ENCODE measurements at places on chromosomes 2 and 18.

DNA sequence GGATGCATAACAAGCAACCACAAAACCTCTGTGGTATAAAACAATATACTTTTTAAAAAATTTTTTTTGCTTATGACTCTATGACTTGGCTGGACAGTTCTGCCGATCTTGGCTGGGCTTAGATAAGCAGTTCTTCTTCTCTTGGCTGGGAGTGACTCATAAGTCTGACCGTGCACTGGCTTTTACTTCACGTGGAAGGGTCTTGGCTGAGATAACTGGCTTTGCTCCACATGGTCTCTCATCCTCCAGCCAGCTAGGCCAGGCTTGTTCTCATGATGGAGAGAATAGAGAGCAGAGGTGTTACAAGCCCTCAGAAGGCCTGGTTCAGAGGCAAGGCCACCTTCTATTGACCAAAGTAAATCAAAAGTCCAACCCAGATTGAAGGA lies 178.9 kb upstream of the SERPINE2 start:
- DNase-seq: no peak

GRCh38 chr18:46719388-46719787 lies 37.5 kb downstream of the ST8SIA5 start:
- DNase-seq: no peak

DNA sequence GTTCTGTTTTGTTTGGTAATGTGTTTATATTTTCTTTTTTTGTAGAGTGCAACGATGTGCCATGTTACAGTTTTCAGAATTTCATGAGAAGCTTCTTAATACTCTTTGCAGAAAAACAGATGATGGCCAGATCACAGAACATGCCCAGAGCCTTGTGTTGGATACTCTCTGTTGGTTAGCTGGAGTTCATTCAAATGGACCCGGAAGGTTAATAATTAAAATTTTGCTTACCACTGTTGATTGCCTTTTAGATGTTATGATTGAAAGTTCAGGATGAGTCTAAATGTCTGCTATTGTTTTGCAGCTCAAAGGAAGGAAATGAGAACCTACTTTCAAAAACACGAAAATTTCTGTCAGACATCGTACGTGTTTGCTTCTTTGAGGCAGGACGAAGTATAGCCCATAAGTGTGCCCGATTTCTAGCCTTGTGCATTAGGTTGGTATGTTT lies 85.2 kb downstream of the BIRC6 start:
- no peak for DNase-seq

GRCh38 chr2:150303281-150303680 lies 184.2 kb downstream of the RND3 start:
- no peak for DNase-seq

- no peak for DNase-seq
Measured at GRCh38 chr2:54566896-54567295, 110.8 kb downstream of the SPTBN1 start.

DNA sequence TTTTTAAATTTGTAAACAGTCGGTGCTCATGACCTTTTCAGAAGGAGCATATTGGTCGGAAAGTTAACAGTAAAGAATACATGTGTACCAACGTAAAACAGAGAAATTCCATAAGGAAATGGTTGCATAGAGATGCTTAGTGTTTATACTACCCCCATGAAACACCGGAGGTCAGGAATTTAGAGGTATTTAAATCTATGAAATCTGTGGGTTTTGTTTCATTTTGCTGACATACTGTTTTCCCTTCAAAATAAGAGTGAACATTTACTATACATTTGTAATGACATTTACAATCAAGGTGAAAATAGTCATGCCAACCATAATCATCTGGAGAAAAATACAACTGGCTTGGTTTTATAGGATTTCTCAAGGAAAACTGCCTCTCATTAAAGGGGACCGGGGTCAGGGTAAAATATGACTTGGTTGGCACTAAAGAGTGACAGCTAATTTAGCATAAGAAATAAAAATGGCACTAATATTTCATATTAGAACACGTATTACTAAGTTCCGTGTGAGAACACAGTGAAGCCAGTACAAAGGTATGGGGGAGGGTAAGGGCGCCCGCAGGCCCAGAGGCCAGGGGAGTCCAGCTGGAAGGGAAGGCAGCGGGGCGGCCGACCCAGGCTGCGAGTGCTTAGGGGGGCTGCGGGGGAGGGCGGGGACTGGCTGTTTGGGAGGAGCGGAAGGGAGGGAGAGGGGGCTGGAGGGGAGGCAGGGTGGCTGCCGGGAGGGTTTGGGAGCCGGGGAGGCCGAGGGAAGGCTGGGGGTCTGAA lies 1.1 kb upstream of the RNU4ATAC start:
- peak; percentile 39 for DNase-seq

DNA sequence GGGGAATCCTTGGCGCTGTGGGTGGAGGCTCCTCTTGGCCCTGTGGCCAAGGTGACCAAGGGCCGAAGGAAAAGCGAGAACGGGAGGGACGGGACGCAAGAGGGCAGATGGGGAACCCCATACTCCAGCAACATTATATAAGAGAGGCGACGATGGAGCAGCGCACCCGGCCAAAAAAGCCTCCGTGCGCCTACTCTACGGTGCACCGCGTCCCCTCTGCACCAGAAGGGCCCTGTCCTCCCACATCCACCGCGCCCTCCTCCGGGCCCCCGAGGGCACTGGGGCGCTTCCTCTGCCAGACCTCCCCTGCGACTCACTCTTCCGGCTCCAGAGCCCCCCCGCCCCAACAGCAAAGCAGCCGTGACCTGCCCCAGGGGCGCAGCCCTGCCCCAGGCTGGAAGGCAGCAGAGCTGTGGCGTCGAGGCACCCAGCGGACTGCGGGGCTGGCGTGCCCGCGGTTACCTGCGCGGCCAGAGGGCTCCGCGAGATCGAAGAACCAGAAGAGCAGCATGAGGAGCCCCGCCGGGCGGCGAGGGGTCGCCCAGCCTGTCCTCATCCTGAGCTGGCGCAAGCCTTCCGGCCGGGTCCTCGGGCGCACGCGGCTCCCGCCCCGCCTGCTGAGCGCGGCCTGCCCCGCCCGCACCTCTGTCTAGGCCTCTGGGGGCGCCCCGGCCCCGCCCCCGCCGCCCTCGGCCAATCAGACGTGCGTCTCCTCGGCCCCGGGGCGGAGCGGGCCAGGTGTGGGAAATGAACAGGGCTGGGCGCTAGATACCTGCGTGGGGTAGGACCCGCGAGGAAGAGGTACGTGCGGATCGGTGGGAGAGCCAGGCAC lies 106.3 kb upstream of the CD302 start:
- DNase-seq: peak; percentile 87

GRCh38 chr2:166017208-166017607 lies 63.6 kb upstream of the TTC21B start:
- no peak for DNase-seq

DNA sequence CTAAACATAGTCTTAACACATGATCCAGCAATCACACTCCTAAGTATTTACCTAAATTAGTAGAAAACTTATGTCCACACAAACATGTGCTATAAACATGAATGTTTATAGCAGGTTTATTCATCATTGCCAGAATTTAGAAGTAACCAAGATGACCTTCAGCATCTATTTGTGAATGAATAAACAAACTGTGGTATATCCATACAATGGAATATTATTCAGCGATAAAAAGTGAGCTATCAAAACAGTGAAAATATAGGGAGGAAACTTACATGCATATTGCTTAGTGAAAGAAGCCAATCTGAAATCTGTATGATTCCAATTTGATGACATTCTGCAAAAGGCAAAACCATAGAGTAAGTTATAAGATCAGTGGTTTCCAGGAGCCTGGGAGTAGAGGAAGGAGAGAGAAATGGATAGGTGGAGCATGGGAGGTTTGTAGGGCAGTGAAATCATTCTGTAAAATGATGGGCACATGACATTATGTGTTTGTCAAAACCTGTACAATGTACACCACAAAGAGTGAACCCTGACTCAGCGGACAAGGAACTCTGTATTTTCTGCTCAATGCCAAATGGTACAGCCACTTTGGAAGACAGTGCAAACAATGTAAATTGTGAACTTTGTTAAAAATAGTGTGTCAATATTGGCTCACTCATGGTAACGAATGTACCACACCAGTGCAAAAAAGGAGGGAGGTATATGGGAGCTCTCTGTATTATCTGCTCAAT lies 61.9 kb upstream of the IGFBP2 start:
- DNase-seq: no peak

- DNase-seq: no peak
Measured at GRCh38 chr2:207240649-207241048, 74.9 kb upstream of the KLF7 start.

DNA sequence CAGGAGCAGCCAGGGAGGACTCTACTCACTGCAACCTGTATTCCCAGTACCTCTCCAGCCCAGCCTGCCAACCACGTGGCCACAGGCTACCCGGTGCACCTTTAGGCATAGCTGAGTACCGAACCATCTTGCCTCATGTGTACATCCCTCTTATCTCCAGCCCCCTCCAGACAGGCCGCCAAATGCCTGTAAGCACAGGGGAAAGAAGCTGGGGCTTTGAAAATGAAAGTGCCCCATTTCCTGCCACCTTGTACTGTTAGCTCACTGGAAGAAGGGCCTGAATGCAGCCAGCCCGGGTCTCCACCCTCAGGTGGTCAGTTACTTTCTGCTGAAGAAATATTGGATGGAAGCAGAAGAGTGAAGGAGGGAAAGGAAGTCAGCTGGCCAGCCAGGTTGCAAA lies 27.2 kb upstream of the RFX8 start:
- DNase-seq: peak; percentile 6

- no peak for DNase-seq
Measured at GRCh38 chr2:46229134-46230063, 67.8 kb upstream of the EPAS1 start.

GRCh38 chr2:237571551-237571950 lies 5.2 kb downstream of the PRLH start:
- DNase-seq: no peak

DNA sequence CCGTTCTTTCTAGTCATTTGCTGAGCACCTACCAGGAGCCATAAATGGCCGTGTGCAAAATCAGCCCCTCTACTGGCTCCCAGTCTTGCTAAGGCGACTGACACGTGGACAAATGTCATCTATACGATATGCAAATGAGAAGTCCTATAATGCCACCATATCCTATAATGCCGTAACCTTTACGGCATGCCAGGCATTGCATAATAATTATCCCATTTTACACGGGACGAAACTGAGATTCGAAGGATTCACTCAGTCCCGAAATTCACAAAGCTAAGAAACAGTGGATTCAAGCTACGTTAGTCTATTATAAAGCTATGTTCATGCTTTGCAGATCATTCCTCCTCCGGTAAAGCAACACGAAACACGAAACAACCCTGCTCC lies 34.1 kb upstream of the RNF149 start:
- no peak for DNase-seq

DNA sequence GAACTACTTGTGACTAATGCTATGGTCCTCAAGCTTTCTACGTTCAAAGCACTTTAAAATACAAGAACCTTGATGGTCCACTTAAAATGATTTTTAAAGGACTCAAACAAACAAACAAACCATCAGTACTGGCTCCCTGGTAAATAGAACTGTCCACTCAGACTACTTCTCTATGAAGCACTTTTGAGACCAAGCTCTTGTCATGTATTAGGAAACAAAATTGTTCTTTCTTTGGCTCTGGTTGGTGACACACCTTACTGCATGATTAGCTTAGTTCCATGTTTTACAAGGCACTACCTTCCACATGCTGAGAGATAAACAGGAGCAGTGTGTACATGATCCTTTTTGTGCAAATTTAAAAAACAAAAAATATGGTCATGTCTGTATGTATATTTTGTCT lies 19.7 kb downstream of the DARS1 start:
- DNase-seq: no peak

GRCh38 chr2:126658905-126659561 lies 3.1 kb downstream of the GYPC start:
- peak; percentile 72 for DNase-seq

DNA sequence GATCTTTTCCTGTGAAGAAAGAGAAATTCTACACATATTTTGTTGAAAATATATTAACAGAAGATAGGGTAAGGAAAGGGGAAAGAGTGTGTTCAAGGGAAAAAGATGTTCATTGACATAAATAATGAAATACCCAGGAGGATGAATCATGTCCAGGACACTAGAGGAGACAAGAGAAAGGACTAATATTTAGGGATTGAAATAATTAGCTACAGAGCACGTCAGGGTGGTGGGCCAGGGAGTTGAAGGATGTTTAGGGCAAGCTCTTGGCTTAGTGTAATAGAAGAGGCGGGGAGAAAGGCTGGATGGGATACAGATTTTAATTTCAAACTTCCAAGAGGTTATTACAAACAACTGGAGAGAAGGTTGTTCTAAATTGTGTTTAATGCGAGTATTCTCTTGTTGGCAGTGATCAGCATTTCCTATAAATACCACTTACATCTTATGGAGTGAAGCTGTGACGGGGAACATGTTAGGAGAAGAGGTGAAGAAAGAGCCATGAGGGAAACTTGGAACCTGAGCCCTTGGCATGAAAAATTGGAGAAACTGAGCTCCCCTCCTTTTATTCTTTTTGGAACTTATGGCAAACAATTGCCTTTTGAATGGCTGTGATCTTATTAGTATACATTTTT lies 36.6 kb upstream of the CETN1 start:
- DNase-seq: no peak

GRCh38 chr2:59693231-59693959 lies 860.1 kb downstream of the BCL11A start:
- no peak for DNase-seq

GRCh38 chr2:3076848-3077642 lies 300.6 kb downstream of the EIPR1 start:
- no peak for DNase-seq

- no peak for DNase-seq
Measured at GRCh38 chr2:45418532-45418931, 192.5 kb downstream of the SRBD1 start.

- peak; percentile 53 for DNase-seq
Measured at GRCh38 chr2:30366199-30366691, 80.8 kb upstream of the LCLAT1 start.

- no peak for DNase-seq
Measured at GRCh38 chr18:40210696-40211095, 1744.3 kb upstream of the PIK3C3 start.

- no peak for DNase-seq
Measured at GRCh38 chr2:62221141-62221540, 25.2 kb downstream of the B3GNT2 start.

DNA sequence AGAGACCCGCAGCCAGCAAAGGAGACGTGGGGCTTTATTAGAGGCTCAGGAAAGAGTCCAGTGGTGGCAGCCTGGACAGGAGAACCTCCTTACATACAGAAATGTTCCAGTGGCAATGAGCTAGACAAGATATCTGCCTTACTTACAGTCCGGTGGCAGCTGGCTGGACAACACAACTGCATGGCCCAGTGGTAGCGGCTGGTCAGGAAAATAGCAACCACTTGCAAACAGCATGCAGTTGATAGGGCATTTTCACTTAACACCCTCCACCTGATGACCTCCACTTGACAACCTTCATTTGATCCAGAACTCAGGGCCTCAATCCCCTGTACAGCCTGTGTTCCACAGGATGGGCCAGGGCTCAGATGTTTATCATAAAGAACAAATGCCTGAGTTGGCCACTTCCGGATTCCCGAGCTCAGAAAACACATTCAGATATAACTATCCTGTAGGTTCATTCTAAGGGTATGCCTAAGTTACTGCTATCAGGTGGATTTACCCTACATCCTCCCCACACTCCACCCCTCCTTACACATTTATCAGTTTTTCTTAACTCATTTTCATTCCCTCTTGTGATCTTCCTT lies 63.3 kb upstream of the ITPRID2 start:
- no peak for DNase-seq

GRCh38 chr2:133635131-133635530 lies 66.9 kb upstream of the NCKAP5 start:
- no peak for DNase-seq

Measured in activated naive CD8-positive, alpha-beta T cell treated with anti-CD3 and anti-CD28 coated beads for 36 hours (primary cell).